ENCODE measurements at places on chromosomes 7 and 10.

GRCh38 chr10:102869258-102870198 is at the start of gene AS3MT:
TSS of gene AS3MT (plus strand) at chr10:102869470. CDS start at chr10:102869593, 123 bp downstream.
- DNase-seq: peak; percentile 25

GRCh38 chr10:3173171-3173878 is 743 bp upstream of the PITRM1 start:
- no peak for DNase-seq

- DNase-seq: peak; percentile 39
These were observed 153.0 kb downstream of the GRK5 start for GRCh38 chr10:119360181-119360921.

- DNase-seq: no peak
These were observed 396.6 kb upstream of the KLF6 start for GRCh38 chr10:4181621-4182049.

- no peak for DNase-seq
These were observed 40.2 kb upstream of the ATXN7L1 start for GRCh38 chr7:105916603-105917002.

GRCh38 chr7:19091550-19092200 is 25.8 kb downstream of the TWIST1 start:
- no peak for DNase-seq

GRCh38 chr7:129037585-129037984 is 17.3 kb downstream of the TNPO3 start:
- DNase-seq: no peak

DNA sequence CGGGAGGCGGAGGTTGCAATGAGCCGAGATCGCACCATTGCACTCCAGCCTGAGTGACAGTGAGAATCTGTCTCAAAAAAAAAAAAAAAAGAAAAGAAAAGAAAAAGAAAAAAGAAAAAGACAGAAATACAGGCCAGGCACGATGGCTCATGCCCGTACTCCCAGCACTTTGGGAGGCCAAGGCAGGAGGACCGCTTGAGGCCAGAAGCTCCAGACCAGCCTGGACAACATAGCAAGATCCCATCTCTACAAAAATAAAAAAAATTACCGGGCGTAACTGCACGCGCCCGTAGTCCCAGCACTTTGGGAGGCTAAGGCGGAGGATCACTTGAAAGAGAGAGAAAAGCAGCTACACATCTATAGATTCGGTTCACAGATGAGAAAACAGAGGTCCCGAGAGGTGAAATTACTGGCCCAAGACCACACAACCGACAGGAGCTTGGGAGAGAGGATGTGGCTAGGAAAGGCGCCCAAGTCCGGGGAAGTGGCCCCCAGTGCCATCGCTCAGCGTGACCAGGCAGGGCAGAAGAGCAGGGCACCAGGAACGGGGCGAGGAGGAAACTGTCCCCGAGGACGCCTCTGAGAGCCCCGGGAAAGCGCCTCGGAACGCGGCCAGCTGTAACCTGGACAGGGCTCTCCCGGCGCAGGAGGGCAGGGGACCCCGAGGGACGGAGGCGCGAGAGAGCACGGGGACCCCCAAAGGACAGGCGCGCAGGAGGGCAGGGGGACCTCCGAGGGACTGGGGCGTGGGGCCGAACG is 612 bp downstream of the SNX8 start:
- peak; percentile 25 for DNase-seq

- DNase-seq: no peak
These were observed 951.4 kb downstream of the SORCS3 start for GRCh38 chr10:105592468-105592867.

DNA sequence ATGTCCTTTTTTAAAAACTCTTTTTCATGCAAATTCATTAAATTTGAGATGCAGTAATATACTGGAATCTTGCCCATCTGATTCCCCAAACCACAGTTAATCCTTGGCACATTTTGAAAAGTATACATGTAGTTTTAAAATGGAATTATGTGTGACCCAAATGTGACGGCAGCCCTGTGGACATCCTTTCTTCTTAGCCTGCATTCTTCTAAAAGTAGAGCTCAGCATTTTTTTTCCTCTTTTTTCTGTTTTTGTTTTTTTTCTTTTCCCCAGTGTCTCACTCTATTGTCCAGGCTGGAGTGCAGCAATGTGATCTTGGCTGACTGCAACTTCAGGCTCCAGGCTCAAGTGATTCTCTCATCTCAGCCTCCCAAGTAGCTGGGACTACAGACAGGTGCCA is 338.9 kb downstream of the GALNT17 start:
- no peak for DNase-seq

DNA sequence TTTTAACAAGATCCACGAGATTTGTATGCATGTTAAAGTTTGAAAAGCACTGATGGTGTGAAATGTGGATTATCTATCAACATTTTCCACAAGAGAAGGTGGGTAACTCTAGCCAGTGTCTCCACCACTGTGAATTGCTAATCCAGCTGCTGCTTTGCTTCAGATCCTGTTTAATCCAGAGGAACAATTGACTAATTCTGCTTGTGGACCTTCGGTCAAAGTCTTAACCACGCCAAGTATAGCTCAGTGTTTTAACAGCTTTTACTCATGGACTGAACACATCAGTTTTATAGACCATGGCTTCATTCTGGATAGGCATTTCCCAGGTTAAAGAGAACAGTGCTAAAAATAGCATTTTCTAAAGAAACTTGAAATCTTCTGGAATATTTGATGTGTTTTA is 23.5 kb downstream of the ADK start:
- no peak for DNase-seq

Measured in dermis blood vessel endothelial cell (primary cell).